ENCODE measurements at places on chromosomes 1 and 21. TPM values are rescaled to one million over a fixed set of nuclear protein-coding genes. Genes with fewer than 3 reads are reported as not detected.

GRCh38 chr1:196178083-196178635, 430.1 kb downstream of the KCNT2 start:
- no peak overlapping the region for H3K4me3 ChIP-seq
- no peaks in the 10 kb centered on the region for H3K4me1 ChIP-seq
- no peaks in the 10 kb centered on the region for H3K36me3 ChIP-seq

Gene CDC42BPA
- 89.2 TPM for total RNA-seq

GRCh38 chr1:202197653-202198365, 4.2 kb downstream of the LGR6 start:
- H3K4me1 ChIP-seq = peaks cover 13% of the 10 kb centered on the region
- no peak overlapping the region for H3K27ac ChIP-seq
- H3K36me3 ChIP-seq = no peaks in the 10 kb centered on the region
- H3K27me3 ChIP-seq = peaks cover 57% of the 10 kb centered on the region
- DNase-seq = no peak

GRCh38 chr1:229980009-229980408, 87.0 kb upstream of the GALNT2 start:
- H3K4me3 ChIP-seq = no peak overlapping the region
- H3K27ac ChIP-seq = no peak overlapping the region
- no peaks in the 10 kb centered on the region for H3K36me3 ChIP-seq
- no peaks in the 10 kb centered on the region for H3K4me1 ChIP-seq
